Left colon (tissue), 2 donors: ENCODE measurements at places on chromosomes 5 and 9. TPM values are rescaled to one million over a fixed set of nuclear protein-coding genes. Genes with fewer than 3 reads are reported as not detected.

Gene FBXO38
- 46.8 TPM for total RNA-seq

Gene FOXI1
- not detected for total RNA-seq

Gene SLC4A9
- 0.31 TPM for total RNA-seq

Gene ARHGEF28
- 13.5 TPM for total RNA-seq

DNA sequence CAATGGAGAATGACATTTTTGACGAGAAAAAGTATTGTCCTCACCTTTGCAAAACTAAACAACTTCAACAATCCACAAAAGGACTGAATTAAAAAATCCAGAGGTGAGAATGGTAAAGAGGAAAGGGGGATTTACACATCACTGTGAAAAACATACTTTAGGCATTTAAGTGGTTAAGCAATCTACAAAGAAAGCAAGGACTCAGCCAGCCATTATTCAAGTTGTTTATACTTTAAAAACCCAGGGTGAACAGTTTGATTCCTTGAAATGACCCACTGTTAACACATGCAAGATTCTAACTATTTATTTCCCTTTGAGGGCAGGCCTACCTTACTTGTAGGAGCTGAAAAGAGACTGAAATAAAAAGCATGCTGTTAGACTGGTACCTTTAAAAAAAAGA, 29.3 kb downstream of the TUT7 start:
- no peak for DNase-seq

GRCh38 chr5:163760498-163760897, 255.1 kb downstream of the MAT2B start:
- DNase-seq, result no peak

- DNase-seq, result no peak
These were observed 128.0 kb downstream of the SYK start for GRCh38 chr9:90929626-90930025.

DNA sequence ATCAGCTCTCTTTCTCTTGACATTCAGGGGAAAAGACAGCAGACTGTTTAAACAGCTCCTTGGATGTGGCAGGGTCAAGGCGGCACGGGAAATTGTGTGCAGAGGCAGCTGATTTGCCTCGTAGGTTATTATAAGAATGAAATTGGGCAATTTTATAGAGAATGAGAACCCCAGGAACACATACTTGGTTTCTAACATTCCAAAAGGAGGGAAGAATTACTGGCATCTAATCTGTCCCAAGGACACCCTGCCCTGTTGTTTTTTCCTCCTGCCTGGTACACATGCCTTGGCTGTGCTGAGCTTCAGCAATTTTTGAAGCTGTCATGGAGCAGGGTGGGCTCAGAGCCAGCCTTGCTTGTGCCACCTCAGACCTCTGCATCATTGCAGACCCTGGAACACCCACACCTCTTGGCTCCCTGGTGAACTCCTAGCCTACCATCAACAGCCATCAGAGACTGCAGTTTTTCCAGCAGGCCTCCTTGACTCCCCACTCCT, 143.6 kb downstream of the BOD1 start:
- no peak for DNase-seq

GRCh38 chr5:136159457-136159856, 26.8 kb downstream of the SMAD5 start:
- DNase-seq, result no peak

GRCh38 chr5:142024771-142025304, 12.0 kb upstream of the GNPDA1 start:
- peak; percentile 83 for DNase-seq

DNA sequence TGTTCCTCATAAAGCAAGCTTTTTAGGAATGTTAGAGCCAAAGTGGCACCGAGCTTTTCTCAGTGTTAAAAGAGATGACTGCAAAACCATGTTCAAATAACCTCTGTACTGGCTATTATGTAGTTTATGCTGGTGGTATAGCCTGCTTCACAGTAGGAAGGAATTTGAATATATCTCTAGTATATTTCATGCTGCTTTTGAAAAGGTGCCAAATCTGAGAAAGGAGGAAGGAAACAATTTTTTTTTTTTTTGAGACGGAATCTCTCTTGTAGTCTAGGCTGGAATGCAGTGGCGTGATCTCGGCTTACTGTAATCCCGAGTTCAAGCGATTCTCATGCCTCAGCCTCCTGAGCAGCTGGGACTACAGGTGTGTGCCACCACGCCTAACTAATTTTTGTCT, 13.5 kb downstream of the CREBRF start:
- no peak for DNase-seq

- DNase-seq, result no peak
These were observed 58.4 kb downstream of the C9orf50 start for GRCh38 chr9:129562514-129562913.
